ENCODE measurements at places on chromosomes 12 and 14.

DNA sequence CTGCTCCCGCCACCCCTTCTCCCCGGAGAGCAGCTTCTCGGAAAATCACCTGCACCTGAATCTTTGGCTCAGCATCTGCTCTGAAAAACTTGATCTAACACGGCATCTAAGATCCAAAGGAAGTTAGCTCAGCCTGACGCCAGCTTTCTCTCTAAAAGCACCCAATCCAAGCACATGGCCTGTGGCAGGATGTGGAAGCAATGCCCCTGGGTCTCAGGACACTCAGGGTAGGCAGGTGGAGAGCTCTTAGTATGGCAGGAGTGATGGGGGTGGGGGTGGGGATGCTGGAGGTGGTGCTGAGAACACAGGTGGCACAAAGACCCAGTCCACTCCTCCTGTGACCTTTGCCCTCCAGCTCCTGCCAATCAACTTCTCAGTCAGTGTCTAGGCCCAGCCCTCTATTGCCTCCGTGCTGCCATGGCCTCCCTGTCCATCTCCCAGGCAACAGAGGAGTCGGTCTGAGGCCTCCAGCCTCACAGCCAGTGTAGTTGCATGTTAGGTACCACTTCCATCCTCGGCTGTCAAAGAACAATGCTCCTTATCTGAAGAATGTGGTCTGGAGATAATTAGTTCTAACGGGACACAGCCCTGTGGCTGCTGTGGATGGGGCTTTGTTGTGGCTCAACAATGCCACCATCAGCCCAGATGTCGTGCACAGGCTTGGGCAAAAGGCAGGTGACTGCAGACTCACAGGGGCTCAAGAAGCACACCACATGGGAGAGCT is 180.0 kb upstream of the C14orf180 start:
- no peak for DNase-seq

- DNase-seq: no peak
Observed at GRCh38 chr14:96409701-96410100, 17.8 kb downstream of the AK7 start.

DNA sequence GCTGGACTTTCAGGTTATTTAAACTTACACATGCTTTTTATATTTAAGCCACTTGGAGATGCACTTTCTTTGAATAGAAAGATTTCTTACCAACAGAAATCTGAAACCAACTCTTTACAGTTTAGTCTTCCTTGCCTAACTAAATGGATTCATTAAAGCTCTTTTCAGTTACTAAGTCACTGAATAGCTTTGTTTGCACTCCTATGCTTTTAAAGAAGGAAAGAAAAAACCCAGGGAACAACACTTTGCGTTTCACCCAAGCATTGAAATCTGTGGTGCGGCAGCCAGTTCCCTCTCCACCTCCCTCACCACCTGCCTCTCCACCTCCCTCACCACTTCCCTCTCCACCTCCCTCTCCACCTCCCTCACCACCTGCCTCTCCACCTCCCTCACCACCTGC is 70.3 kb downstream of the RIMBP2 start:
- no peak for DNase-seq

GRCh38 chr12:71636704-71637115 is 26.9 kb downstream of the ZFC3H1 start:
- DNase-seq: peak; percentile 79

DNA sequence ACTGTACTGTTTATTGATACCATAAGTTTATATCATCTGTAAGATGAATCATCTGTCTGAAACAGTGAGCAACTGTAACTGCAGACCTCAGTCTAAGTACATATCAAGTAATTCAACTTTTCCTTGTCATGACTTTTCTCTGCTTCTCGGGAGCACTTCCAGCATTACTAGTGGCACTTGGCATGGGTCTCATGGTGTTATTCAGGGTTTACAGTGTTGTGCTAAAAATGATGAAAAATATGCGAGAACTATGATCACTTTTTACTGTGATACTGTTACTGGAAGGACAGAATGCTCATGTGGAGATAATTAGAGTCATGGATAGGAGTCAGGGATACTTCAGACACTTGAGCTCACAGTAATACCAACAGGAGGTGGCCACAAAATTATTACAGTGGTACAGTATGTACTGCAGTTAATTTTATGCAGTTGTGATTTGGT is 8.3 kb downstream of the KTN1 start:
- no peak for DNase-seq

GRCh38 chr12:95298916-95299315 is 81.3 kb downstream of the VEZT start:
- no peak for DNase-seq

DNA sequence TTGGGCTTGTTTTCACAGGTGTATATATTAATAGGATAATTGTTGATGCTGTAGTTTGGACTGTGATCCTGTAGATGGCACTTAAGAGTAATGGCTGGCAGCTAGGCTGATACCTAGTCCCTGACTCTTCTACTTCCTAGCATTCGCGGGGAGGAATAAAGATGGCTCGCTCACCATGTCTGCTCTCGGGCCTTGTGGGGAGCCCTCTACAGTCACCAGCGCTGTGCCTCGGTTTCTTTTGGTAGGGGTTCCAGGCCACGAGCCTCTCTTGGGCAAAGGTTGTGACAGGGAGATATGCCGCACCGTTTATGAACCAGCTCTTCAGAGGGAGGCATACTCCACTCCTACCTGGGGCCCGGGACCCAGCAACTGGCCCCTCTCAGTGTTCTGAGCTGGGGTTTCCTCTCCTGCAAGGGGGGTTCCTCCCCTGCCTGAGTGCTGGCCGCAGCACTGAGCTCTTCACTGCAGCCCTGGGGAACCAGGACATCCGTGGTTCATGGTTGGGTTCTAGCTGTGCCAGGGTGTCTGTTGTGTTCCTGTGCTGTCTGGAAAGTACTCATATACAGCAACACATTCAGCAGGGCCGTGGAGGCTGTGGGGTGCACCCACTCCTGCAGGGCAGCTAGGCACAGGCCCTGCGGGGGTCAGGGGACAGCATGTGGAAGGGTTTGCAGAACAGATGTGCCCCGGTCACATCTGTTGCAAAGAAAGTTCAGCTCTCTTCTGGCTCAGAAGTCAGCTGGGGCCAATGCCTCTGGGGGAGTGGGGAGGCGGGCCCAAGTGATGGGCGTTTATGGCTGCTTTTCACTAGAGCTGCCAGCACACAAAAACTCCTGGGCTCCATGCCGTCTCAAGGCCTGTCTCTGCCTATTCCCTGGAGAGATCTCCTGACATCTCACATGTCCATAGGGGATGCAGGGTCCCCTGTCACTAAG is 147.9 kb downstream of the PPFIA2 start:
- peak; percentile 45 for DNase-seq

DNA sequence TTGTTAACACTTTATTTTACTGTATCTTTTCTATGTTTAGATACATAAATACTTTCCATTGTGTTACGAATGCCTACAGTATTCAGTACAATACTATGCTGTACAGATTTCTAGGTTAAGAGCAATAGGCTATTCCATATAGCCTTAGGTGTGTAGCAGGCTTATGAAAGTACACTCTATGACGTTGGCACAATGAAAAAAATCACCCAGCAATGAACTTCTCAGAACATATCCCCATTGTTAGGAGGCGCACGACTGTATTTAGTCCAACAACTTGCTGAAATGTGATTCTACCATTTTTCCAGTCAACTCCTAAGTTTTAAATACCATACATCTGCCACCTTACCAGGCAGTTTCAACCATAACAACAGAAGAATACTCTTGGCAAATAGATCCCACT is 1.8 kb downstream of the PARP11 start:
- no peak for DNase-seq

- DNase-seq: peak; percentile 52
Observed at GRCh38 chr12:15151161-15152091, 69.8 kb downstream of the RERG start.

DNA sequence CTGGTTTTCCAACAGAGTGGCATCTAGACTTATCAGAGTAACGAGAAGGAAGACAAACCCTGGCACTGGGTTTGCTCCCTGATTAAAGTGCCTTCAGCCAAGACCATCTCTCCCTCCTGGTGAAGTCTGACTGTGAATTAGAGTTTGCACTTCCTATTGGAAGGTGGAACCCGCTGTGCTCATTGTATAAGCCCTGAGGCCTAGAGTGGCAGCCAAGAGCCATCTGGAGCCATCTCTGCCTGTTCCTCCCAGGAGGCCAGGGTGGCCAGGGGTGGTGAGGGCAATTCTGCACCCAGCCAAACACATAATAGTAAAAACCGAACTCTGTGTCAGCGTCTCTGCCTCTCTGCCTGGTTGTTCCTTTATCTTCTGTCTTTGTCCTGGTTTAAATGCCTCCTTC is 25.0 kb downstream of the MFAP5 start:
- DNase-seq: no peak

GRCh38 chr12:1217191-1217949 is 226.3 kb downstream of the ERC1 start:
- DNase-seq: peak; percentile 90

DNA sequence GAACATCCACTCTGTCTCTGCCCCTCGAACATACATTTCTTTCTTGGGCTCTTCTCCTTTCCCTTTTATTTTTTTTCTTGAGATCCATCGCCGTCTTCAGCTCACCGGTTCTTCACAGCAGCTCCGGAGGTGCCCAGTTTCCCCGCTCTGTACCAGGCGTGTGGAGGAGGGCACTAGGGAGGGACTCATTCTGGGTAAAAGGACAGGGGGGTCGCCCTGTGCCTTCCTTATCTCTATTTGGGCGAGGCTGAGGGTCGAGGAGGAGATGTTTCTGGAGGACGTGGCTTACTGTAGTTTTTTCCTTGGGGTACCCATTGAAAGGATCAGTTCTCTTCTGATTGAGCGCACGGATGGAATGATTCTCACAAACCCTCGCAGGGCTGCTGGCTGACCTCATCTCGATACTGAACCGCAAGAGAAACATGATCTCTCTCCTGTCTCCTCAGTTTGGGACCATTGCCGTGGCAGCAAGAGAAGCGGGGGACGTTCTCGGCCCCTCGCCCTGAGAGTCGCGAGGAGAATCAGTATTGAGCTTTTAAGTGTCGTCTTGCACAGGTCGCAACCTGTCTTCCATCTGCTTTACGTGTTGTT is 386 bp downstream of the LIN52 start:
- DNase-seq: no peak

- no peak for DNase-seq
Observed at GRCh38 chr12:48307269-48307668, 43.5 kb downstream of the ZNF641 start.

DNA sequence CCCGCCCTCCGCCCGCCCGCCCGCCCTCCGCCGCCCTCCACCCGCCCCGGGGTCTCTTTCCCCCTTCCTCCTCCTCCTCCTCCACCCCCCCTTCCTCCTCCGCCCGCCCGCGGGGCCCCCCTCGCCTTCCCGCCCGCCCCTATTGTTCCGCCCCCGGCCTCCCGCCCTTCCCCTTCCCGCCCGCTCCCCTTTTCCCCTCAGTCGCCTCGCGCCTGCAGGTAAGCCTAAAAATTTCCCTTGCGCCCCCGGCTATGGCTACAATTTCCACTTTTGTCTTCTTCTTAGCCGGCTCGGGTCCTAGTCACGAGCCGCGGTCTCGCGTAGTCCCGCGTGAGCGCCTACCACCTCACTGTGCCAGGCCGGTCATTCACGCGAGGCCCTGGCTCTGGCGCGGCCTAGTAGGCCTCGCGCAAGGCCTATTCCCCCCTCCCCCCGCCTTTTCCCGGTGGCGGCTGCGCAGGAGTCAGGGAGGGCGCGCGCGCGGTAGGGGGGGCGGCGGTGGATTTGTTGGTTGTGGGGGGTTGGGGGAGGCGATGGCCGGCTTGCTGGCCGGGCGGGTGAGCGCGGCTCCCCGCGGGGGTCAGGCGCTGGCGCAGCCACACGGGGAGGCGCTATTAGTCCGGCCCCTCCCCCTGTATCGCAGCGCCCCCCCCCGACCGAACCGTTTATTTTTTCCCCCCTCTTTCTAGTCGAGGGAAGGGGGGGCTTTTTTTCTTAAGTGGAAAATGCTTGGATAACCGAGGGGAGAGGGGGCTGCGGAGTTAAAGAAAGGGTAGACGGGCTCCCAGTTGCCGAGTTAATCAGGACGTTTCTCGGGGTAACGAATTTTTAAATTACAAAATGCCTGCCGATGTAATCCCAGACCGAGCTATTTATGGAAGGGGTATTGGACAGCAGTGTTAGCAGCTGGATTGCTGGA is 516 bp downstream of the PCBP2 start:
- peak; percentile 72 for DNase-seq

- peak; percentile 56 for DNase-seq
Observed at GRCh38 chr12:87427770-87428169, 601.4 kb downstream of the C12orf50 start.

DNA sequence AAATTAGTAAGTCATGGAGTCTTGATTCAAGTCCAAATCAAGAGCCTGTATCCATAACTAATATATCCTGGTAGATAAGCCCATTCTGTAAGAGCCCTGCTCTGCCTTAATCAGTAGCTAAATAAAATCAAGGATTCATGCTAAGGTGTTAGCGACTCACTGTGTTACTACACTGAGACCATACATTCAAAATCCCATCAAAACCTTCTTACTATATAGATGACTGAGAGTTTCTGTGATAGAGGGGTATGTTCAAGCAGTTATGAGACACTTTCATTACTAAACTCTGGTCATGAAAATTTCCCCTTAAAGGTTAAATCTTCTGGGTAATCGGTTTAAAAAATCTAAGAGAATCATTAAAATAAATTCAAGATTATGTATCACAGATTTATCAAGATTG is 78.5 kb downstream of the MDGA2 start:
- DNase-seq: no peak

DNA sequence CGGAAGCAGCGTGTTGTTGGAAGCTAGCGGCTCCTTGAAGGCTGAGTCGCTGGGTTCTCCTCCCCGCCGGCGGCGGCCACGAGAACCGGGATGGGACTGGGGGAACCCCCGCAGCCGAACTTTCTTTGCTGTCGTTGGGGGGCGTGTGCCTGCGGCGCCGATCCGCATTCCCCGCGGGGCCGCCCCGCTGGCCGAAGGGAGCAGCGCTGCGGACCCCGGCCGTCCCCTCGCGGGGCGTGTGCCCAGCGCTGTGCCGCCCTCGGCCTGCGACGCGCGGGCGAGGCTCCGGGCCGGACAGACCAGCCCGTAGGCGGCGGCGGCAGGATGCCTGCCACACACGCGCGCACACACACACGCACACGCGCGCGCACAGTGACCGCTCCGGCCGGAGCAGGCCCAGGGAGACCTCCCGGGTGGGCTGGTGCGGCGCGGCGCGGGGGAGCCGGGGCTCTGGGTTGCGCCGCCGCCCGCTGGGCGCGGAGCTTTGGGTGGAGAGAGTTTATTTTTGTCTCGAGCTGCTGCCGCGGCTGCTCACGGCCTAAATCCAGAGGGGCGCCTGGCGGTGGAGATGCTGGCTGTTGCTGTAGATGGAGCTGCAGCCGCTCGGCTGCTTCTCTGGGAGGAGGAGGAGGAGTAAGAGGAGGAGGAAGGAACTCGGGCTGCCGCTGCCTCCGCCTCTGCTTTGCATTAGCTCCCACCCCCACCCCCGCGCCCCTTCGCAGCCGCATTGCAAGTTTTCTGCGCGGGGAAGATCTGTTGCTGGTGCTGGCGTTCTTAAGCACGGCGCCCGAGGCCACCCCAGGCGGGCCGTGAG is at the start of gene SAMD4A:
Gene SAMD4A (plus strand): TSS at position 719 of the 814 bp plus-strand sequence. CDS start 789 bp downstream, outside the sequence.
- DNase-seq: peak; percentile 76

DNA sequence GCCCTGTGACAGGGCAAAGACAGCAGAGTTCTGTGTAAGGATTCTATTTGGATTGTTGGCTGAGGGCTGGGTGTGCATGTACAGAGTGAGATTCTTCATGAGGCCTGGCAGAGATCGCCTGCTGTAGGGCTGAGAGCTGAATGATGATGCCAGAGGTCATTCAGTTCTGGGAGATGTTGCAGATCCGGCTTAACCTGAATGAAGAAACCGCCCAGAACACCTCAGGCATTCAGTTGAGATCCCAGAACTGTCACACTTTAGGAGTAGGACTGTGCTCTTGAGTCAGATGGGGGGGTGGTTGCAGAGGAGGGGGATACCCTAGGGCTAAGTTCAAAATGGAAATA is 5.8 kb upstream of the EVL start:
- no peak for DNase-seq

- no peak for DNase-seq
Observed at GRCh38 chr12:51846271-51846691, 2.2 kb downstream of the FIGNL2 start.

Measured in LoVo (cell line).